DND-41 (cell line): ENCODE measurements at places on chromosomes 3 and 15.

DNA sequence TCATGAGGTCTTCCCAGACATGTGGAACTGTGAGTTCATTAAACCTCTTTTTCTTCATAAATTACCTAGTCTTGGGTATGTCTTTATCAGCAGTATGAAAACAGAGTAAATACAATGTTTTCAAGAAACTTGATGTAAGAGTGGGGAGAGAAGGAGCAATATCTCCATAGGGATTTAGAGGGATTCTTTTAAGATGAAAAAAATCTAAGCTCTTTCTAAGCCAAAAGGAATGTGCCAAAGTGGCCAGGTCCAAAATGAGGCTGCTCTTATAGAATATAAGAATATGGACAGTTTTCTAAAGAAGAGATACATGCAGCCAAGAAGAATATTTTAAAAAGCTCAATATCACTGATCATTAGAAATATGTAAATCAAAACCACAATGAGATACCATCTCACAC, 23.9 kb upstream of the RYK start:
- H3K36me3 ChIP-seq, result no peaks in the 10 kb centered on the region
- no peaks in the 10 kb centered on the region for H3K4me1 ChIP-seq
- H3K27ac ChIP-seq, result no peak overlapping the region
- peaks cover 9% of the 10 kb centered on the region for H3K27me3 ChIP-seq
- H3K4me3 ChIP-seq, result no peak overlapping the region
- no peak for DNase-seq

- peaks cover 4% of the 10 kb centered on the region for H3K27me3 ChIP-seq
- H3K27ac ChIP-seq, result no peak overlapping the region
- no peaks in the 10 kb centered on the region for H3K36me3 ChIP-seq
Observed at GRCh38 chr3:133468251-133468721, 68.4 kb downstream of the BFSP2 start.

DNA sequence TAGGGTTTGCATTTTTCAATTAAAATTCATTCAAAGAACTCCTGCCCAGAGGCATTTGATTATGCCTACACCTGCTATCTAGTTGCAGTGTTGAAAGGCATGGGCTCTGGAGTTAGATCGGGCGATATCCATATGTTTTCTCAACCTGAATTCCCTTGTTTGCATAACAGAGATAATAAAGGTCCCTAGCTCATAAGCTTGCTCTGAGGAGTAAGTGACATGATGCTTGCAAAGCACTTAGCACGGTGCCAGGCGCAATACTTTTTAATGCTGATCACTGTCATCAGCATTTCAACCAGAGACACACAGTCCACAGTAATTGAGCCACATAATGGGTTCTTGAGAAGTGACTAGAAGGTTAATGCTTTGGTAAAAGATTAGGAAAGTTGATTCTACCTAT, 106.3 kb upstream of the SAMMSON start:
- H3K36me3 ChIP-seq, result no peaks in the 10 kb centered on the region
- no peak overlapping the region for H3K4me3 ChIP-seq
- H3K4me1 ChIP-seq, result no peaks in the 10 kb centered on the region
- H3K27ac ChIP-seq, result no peak overlapping the region
- peaks cover 17% of the 10 kb centered on the region for H3K27me3 ChIP-seq

GRCh38 chr3:122665226-122665786, 15.3 kb upstream of the PARP14 start:
- no peak overlapping the region for H3K4me3 ChIP-seq
- no peaks in the 10 kb centered on the region for H3K27me3 ChIP-seq
- no peaks in the 10 kb centered on the region for H3K4me1 ChIP-seq
- H3K36me3 ChIP-seq, result no peaks in the 10 kb centered on the region
- no peak for DNase-seq

DNA sequence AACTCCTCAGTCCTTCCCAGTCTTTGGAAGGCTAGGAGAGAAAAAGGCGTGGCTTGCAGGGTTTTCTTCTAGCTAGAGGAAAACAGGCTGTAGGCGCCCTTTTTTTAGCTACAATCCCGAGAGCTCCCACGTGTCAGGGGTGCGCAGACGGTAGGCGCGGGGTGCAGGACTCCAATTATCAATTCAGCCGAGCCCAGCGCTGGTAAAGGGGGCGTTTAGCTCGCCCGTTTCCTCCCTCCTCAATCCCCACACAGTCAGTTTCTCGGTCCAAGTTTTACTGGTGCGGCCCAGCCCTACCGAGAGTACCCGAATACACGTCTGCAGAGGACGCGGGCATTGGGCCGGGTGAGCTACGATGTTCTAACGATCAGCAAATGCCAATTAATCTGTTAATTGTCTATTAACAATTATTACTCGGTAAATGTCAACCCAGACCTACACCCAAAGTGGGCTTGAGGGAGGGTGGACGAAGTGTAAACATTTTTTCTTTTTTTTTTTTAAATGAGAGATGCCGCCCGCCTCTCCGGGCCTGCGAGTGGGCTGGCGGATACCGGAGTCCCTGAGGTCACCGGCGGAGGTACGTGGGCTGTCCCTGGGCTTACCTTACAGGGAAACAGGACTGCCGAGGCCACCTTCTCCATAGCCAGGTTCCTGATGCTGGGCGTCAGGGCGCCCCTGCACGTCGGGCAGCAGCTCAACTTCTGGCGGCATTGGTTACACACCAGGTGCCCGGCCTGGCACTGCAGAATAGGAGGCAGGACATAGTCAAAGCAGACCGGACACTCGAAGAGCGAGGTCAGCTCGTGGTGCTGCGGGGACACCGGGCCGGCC, 923 bp downstream of the SIAH2 start:
- peaks cover under 1% of the 10 kb centered on the region for H3K27me3 ChIP-seq
- H3K27ac ChIP-seq, result peak overlapping the region; percentile 74
- peak; percentile 47 for DNase-seq
- H3K4me3 ChIP-seq, result peak overlapping the region; percentile 91

- DNase-seq, result no peak
- H3K27me3 ChIP-seq, result no peaks in the 10 kb centered on the region
- no peaks in the 10 kb centered on the region for H3K36me3 ChIP-seq
- H3K4me3 ChIP-seq, result no peak overlapping the region
- H3K27ac ChIP-seq, result no peak overlapping the region
- H3K4me1 ChIP-seq, result no peaks in the 10 kb centered on the region
Observed at GRCh38 chr3:86923071-86923491, 67.9 kb downstream of the VGLL3 start.

- H3K4me3 ChIP-seq, result no peak overlapping the region
- no peak for DNase-seq
- H3K27me3 ChIP-seq, result peaks cover 7% of the 10 kb centered on the region
- H3K4me1 ChIP-seq, result no peaks in the 10 kb centered on the region
- no peak overlapping the region for H3K27ac ChIP-seq
- no peaks in the 10 kb centered on the region for H3K36me3 ChIP-seq
Observed at GRCh38 chr3:183122257-183122932, 23.1 kb upstream of the MCCC1 start.

- no peaks in the 10 kb centered on the region for H3K27me3 ChIP-seq
- H3K27ac ChIP-seq, result no peak overlapping the region
- H3K4me3 ChIP-seq, result no peak overlapping the region
- H3K36me3 ChIP-seq, result no peaks in the 10 kb centered on the region
- H3K4me1 ChIP-seq, result no peaks in the 10 kb centered on the region
- DNase-seq, result no peak
Observed at GRCh38 chr3:190941694-190942260, 79.3 kb upstream of the GMNC start.

GRCh38 chr3:74089814-74090213, 465.1 kb upstream of the PDZRN3 start:
- H3K27ac ChIP-seq, result no peak overlapping the region
- no peak overlapping the region for H3K4me3 ChIP-seq
- no peak for DNase-seq
- no peaks in the 10 kb centered on the region for H3K27me3 ChIP-seq
- H3K4me1 ChIP-seq, result no peaks in the 10 kb centered on the region
- H3K36me3 ChIP-seq, result no peaks in the 10 kb centered on the region

- no peak overlapping the region for H3K27ac ChIP-seq
- peaks cover 12% of the 10 kb centered on the region for H3K4me1 ChIP-seq
Observed at GRCh38 chr3:110813541-110813940, 258.1 kb upstream of the NECTIN3 start.

DNA sequence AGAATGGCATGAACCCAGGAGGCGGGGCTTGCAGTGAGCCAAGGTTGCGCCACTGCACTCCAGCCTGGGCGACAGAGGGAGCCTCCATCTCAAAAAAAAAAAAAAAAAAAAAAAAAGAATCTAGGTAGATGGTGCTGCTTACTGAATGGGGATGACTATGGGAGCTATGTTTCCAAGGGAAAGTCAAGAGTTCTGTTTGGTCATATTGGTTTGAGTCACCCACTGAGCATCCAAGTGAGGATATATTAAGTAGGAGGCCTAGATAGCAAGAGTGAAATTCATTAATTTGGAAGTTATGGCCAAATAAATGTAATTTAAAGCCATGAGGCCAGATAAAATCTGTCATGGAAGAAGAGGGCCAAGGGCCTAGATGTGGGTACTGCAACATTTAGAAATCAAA, 9.0 kb upstream of the UACA start:
- H3K4me3 ChIP-seq, result no peak overlapping the region
- no peak for DNase-seq
- H3K27ac ChIP-seq, result no peak overlapping the region
- H3K27me3 ChIP-seq, result no peaks in the 10 kb centered on the region
- H3K4me1 ChIP-seq, result no peaks in the 10 kb centered on the region

GRCh38 chr3:180382638-180383180, 219.3 kb upstream of the TTC14 start:
- H3K27ac ChIP-seq, result no peak overlapping the region
- DNase-seq, result no peak
- no peak overlapping the region for H3K4me3 ChIP-seq
- H3K27me3 ChIP-seq, result no peaks in the 10 kb centered on the region
- H3K4me1 ChIP-seq, result no peaks in the 10 kb centered on the region
- H3K36me3 ChIP-seq, result no peaks in the 10 kb centered on the region

GRCh38 chr15:93418566-93418965, 329.6 kb upstream of the RGMA start:
- no peak overlapping the region for H3K4me3 ChIP-seq
- no peaks in the 10 kb centered on the region for H3K36me3 ChIP-seq
- H3K4me1 ChIP-seq, result no peaks in the 10 kb centered on the region
- peak; percentile 18 for DNase-seq
- H3K27ac ChIP-seq, result no peak overlapping the region

- H3K27ac ChIP-seq, result no peak overlapping the region
- no peaks in the 10 kb centered on the region for H3K27me3 ChIP-seq
- no peaks in the 10 kb centered on the region for H3K4me1 ChIP-seq
- no peaks in the 10 kb centered on the region for H3K36me3 ChIP-seq
Observed at GRCh38 chr15:100944986-100945385, 25.8 kb downstream of the LRRK1 start.

DNA sequence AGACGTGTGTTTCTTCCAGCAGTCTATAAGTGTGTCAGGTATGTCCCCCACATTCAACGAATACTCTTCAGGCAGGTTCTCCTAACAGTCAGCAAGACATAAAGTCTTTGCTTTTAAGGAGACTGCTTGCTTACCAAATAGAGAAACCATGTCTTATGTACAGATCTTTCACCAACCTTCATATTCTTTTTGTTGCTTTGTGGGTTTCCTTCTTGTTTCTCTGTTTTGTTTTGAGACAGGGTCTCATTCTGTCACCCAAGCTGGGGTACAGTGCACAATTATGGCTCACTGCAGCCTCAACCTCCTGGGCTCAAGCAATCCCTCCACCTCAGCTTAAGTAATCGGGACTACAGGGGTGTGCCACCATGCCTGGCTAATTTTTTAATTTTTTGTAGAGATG, 14.3 kb downstream of the DYNC1LI1 start:
- no peaks in the 10 kb centered on the region for H3K27me3 ChIP-seq
- no peaks in the 10 kb centered on the region for H3K36me3 ChIP-seq
- no peak overlapping the region for H3K4me3 ChIP-seq
- no peak for DNase-seq

GRCh38 chr15:25805031-25805430, 58.1 kb downstream of the ATP10A start:
- no peak overlapping the region for H3K4me3 ChIP-seq
- no peak overlapping the region for H3K27ac ChIP-seq
- DNase-seq, result no peak
- no peaks in the 10 kb centered on the region for H3K27me3 ChIP-seq
- no peaks in the 10 kb centered on the region for H3K36me3 ChIP-seq
- H3K4me1 ChIP-seq, result no peaks in the 10 kb centered on the region

DNA sequence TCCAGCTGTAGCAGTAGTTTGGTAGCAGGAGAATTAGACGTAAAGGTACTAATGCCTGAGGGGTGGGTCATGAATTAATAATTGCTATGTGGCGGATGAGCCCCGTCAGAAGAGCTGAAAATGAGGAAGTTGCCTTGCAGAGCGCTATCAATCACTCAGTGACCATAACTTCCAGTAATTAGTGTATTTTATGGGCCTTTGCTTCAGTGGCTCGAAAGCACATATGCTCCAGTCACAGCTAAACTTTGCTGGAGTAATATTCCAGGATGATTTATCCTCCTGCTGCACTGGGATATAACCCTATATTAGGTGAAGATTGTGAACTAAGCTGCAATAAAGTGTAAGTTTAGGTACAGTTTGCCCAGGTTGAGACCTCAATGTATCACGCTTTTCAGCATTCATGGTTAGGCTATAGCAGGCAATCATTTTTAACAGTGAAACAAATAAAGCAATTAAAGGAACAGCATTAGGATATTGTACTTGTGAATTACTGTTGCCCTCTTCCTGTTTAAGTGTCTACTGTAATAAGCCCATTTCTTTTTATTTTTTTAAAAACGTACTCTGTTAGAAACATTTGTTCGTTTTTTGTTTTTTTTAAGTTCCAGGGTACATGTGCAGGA, 104.6 kb upstream of the SKOR1 start:
- no peaks in the 10 kb centered on the region for H3K4me1 ChIP-seq
- DNase-seq, result no peak
- no peak overlapping the region for H3K4me3 ChIP-seq
- H3K27ac ChIP-seq, result no peak overlapping the region
- no peaks in the 10 kb centered on the region for H3K27me3 ChIP-seq

GRCh38 chr15:71448688-71449114, 333.4 kb downstream of the THSD4 start:
- H3K27me3 ChIP-seq, result no peaks in the 10 kb centered on the region
- H3K27ac ChIP-seq, result no peak overlapping the region
- H3K4me3 ChIP-seq, result no peak overlapping the region
- DNase-seq, result peak; percentile 11
- H3K4me1 ChIP-seq, result no peaks in the 10 kb centered on the region

- no peak overlapping the region for H3K27ac ChIP-seq
- no peak overlapping the region for H3K4me3 ChIP-seq
- H3K4me1 ChIP-seq, result no peaks in the 10 kb centered on the region
- H3K27me3 ChIP-seq, result no peaks in the 10 kb centered on the region
- H3K36me3 ChIP-seq, result no peaks in the 10 kb centered on the region
Observed at GRCh38 chr15:49900903-49901235, 218.2 kb downstream of the ATP8B4 start.
